Articular chondrocyte of knee joint (primary cell): ENCODE measurements at places on chromosomes 12 and 14. TPM values are rescaled to one million over a fixed set of nuclear protein-coding genes. Genes with fewer than 3 reads are reported as not detected.

The CCDC92 gene
- total RNA-seq, result 21.0 and 22.7 TPM in 2 replicates

The EFS gene
- total RNA-seq, result 15.5 and 18.4 TPM in 2 replicates

The KRT71 gene
- total RNA-seq, result not detected in 2 replicates

The FGD4 gene
- 51.5 and 59.5 TPM in 2 replicates for total RNA-seq

The SLC6A13 gene
- 0.32 TPM in 1 of 2 replicates, not detected in the other for total RNA-seq

The SAMD4A gene
- total RNA-seq, result 53.2 and 70.2 TPM in 2 replicates

The HOXC10 gene
- 12.4 and 14.1 TPM in 2 replicates for total RNA-seq

The PPM1H gene
- total RNA-seq, result 9.7 and 17.8 TPM in 2 replicates

The ZNF664 gene
- 63.9 and 69.9 TPM in 2 replicates for total RNA-seq

The CCER1 gene
- not detected in 2 replicates for total RNA-seq

The PPP4R4 gene
- total RNA-seq, result 6.6 and 9.4 TPM in 2 replicates

The OAS2 gene
- total RNA-seq, result 7.8 and 8.4 TPM in 2 replicates

The ACIN1 gene
- 103 and 105 TPM in 2 replicates for total RNA-seq

The TEX22 gene
- total RNA-seq, result 0.39 and 0.43 TPM in 2 replicates

The LTBR gene
- 98.3 and 132 TPM in 2 replicates for total RNA-seq

The NRXN3 gene
- 0.11 TPM in 1 of 2 replicates, not detected in the other for total RNA-seq

The TNFRSF1A gene
- 327 and 342 TPM in 2 replicates for total RNA-seq

The PTCSC3 gene
- not detected in 2 replicates for total RNA-seq

The NR4A1 gene
- total RNA-seq, result 6.1 and 25.6 TPM in 2 replicates

The DAO gene
- not detected in 2 replicates for total RNA-seq

The BEGAIN gene
- total RNA-seq, result 5.5 and 6.8 TPM in 2 replicates

The PLEKHG7 gene
- not detected in 2 replicates for total RNA-seq

The HSPB8 gene
- 20.5 and 22.6 TPM in 2 replicates for total RNA-seq

The LYZ gene
- total RNA-seq, result 0.13 TPM in 1 of 2 replicates, not detected in the other

The SYNDIG1L gene
- total RNA-seq, result under 0.01 TPM in 1 of 2 replicates, not detected in the other

The SERPINA6 gene
- not detected in 2 replicates for total RNA-seq

The TAS2R8 gene
- 0.22 and 0.26 TPM in 2 replicates for total RNA-seq

The ANO2 gene
- 0.26 and 0.32 TPM in 2 replicates for total RNA-seq

The KRT73 gene
- total RNA-seq, result not detected in 2 replicates

The SLC10A1 gene
- not detected in 2 replicates for total RNA-seq

The GPRC5A gene
- total RNA-seq, result 28.9 and 33.8 TPM in 2 replicates

The YAF2 gene
- total RNA-seq, result 22.7 and 22.9 TPM in 2 replicates

The TMEM229B gene
- total RNA-seq, result 1.2 and 1.8 TPM in 2 replicates

The TMEM119 gene
- total RNA-seq, result 20.0 and 37.8 TPM in 2 replicates

The RNASE11 gene
- not detected in 2 replicates for total RNA-seq
